ENCODE measurements at places on chromosomes 2 and 18. TPM values are rescaled to one million over a fixed set of nuclear protein-coding genes. Genes with fewer than 3 reads are reported as not detected.

CD28 gene
- 3.8 TPM for total RNA-seq

DNA sequence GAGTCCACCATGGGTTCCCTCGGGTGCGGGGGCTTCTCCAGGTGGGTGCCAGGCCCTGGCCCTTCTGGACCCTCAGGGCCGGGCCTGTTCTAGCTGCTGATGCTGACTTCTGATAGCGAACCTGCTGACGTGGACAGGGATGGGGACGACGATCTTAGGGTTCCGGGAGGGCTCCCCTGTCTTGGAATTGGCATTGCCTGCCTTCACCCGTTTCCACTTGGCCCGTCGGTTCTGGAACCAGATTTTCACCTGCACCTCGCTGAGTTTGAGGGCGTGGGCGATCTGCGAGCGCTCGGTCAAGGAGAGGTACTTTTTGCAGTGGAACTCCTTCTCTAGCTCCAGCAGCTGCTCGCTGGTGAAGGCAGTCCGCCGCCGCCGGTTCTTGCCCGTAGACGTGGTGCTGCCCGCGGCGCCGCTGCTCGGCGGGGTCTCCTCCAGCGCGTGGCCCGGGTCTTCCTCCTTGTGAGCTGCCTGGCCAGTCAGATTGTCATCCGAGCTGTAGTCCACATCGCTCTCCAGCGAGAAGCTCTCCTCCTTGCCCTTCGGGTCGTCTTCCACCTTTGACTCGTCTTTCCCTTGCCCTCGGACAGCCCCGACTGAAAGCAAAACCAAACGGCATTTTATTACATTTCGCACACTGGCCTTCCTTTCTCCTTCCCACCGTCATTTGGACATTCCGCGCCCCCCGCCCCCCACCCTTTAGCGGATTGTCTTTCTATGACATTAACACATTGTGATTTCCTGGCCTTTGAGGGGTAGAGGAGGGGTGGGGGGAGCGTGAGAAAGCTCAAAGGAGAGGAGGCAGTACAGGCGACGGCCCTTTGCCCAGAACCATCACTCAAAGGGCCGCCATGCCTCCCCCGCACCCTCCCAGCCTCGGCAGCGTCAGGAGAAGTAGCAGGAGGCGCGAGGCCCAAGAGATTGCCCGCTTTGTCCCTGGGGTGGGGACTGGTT lies 2.1 kb downstream of the GBX2 start:
- DNase-seq: no peak

GRCh38 chr2:239423551-239423950 lies 22.7 kb upstream of the HDAC4 start:
- no peak for DNase-seq

GRCh38 chr2:238286987-238287736 lies 1.2 kb downstream of the PER2 start:
- DNase-seq: peak; percentile 78

DNA sequence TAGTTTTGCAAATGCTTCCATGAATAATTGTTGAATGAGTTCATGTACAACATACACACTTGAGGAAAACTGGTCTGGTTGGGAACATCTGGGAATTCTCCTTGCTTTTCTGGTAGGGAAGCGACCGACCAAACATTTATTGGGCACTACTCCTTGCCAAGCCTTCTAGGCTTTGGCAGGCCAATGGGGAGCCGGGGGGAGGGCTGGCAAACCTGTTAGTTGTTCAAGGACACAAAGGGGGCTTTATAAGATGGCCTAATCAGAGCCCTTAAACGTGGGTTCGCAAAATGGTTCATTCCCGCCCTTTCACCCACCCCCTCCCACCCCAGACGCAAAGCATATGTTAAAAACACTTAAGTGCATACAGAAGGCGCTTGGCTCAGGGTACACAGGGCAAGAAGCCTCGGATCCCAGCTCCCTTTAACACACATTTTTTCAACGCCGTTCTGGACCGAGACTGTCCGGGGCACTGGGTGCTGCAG lies 844 bp upstream of the VSNL1 start:
- peak; percentile 48 for DNase-seq

All from posterior vena cava (tissue), 2 donors.